Stimulated activated CD8-positive, alpha-beta memory T cell treated with anti-CD3 and anti-CD28 coated beads, Interleukin-12 subunit alpha, Interleukin-12 subunit beta, amount 100 ng/mL, for 4 hours (primary cell): ENCODE measurements at places on chromosomes 6 and 20.
A peak's percentile ranks its signal among the peaks of the same experiment; 100 is the strongest.

DNA sequence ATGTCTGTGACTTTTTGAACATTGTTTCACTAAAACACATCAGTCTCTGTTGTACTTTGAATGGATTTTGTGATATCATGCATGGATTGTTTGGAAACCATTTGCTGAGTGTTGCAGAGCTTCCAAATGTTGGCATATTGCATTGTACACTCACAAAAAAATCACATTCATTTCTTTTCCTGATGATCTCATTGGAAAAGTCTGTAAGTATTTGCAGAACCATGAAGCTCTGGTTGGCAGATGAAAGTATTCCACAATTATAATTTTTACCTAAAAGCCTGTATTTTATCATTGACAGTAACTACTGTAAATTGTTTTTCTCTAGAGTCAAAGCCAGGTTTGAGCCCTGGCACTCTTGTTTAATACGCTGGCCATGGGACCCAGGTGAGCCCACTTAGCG is 42.1 kb downstream of the VAPB start:
- DNase-seq, result no peak

- no peak for DNase-seq
Observed at GRCh38 chr6:136236466-136237293, 13.4 kb downstream of the MTFR2 start.

DNA sequence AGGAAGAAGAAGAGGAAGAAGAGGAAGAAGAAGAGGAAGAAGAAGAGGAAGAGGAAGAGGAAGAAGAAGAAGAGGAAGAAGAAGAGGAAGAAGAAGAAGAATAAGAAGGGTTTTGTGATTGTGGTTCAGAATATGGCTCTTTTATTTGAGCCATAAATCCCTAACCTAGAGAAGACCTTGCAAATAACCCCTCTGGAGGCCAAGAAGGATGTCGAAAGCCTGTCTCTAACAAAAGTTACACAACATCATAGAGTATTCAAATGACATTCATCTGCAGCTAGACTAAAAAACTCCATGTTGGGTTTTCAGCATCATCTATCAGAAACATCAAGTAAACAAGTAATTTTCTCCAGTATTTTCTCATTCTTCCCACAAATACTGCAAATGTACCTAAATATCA is 100.9 kb downstream of the RNASET2 start:
- no peak for DNase-seq

DNA sequence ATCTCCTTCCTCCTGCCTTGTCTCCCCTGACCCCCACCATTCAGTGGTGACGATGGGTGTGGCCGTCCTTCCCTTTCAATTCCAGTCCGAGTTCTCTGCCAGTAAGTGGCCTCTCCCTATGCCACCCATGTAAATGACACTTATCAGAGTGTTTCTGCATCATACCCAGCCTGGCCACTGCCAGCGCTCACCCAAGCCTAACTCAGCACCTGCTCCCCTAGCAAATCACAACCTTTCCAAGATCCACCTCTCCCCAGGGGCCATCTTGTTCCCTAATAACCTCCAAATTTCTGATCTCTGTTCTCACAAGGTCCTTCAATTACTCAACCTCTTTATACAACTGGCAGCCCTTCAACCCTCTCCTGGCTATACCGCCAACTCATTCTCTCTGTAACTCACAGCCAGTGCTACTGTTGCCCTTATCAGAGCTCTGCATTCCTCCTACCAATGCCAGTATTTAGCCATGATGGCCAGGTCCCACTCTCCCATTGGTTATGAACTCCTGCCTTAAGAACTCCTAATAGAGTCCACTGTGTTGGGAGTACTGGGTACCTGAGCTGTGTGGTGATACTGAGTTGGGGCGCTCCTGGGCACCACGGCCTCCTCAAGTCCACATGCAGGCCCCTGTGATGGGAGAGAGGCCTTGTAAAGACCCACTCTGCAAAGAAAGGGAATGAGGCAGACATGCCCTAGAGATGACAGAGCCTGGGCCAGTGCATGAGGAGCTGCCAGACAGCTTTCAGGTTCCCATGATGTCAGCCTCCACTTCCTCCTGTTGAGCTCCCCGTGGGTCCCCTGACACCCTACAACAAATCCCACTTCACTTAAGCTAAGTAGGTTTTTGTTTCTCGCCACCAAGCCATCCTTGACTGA is 187.4 kb upstream of the RREB1 start:
- DNase-seq, result no peak

DNA sequence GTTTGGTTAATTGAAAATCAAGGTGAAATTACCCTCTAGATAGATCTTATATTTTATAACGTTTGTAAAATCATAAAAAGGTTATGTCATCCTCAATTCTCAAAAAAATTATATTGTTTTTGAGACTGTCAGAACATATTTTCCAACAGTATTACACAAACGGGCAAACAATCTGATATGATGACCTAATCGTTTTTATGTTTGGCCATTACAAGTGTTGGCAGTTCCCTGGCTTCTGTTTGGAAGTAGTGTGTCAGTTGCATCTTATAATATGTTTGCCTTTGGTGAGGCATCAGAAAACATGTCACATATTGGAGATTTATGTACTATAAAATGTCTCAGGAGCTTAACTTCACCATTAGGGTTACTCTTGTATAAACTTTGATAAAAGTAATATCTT is 308.1 kb upstream of the EPHA7 start:
- DNase-seq, result no peak

- no peak for DNase-seq
Observed at GRCh38 chr6:125858427-125859320, 67.9 kb downstream of the NCOA7 start.

- DNase-seq, result no peak
Observed at GRCh38 chr20:62741701-62742491, 33.3 kb downstream of the NTSR1 start.

DNA sequence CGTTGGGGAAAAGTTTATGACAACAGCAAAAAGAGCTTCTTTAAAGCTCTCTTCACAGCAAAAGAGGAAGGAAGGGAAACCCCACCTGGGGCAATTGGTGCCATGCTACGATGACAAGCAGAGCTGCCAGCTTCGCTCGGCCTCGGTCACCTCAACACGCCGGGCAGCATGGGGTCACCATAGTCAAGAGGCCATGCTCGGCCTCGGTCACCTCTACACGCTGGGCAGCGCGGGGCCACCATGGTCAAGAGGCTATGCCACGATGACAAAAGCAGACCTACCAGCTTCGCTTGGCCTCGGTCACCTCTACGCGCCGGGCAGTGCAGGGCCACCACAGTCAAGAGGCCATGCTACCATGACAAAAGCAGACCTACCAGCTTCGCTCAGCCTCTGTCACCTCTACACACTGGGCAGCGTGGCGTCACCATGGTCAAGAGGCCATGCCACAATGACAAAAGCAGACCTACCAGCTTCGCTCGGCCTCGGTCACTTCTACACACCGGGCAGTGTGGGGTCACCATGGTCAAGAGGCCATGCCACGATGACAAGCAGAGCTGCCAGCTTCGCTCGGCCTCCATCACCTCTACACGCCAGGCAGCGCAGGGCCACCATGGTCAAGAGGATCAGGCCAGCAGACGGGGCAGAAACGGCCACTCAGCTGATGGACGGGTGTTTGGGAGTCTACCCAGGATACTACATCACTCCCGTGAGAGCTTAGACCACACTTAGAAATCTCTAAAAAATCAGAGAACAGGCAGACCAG is 12.1 kb downstream of the APMAP start:
- DNase-seq, result no peak

GRCh38 chr6:169723200-169723909 is 945 bp downstream of the PHF10 start:
- DNase-seq, result peak; percentile 59

- no peak for DNase-seq
Observed at GRCh38 chr6:88380618-88381288, 214.6 kb upstream of the CNR1 start.

DNA sequence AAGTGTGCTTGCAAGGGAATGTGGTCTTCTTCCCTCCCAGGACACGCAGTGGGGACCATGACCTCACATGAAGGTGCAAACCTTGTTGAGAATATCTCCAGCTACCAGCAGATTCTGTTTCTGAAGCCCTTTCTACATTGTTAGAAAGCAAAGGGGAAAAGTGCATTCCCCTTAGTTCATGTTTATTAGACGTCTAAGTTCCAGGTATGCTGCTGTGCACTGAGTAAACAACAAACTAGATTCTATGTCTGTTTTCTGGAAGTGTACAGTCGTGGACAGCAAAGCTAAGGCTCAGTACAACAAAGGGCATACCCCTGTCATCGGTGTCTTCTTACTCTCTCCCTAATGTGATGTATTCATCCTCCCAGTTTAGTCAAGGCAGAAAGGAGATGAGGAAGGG is 178.5 kb downstream of the KIF16B start:
- no peak for DNase-seq

DNA sequence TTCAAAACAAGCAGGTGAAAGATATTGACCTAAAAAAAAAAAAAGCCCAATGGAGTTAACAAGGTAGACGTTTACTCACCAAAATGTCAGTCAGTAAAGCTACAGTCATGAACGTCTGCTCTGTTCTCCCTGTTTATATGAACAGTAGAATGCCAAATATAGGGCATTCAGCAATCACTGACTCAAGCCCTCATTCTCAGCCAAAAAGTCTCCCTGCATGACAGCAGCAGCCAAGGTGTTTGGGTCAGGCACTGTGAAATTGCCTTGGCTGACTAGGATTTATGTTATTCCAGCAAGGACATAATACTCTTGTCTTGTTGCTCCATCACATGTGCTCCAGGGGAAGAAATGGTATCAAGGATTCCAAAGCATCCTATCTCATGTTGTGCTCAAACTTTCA is 194.7 kb upstream of the RSPO3 start:
- no peak for DNase-seq

- no peak for DNase-seq
Observed at GRCh38 chr6:74733830-74734620, 471.8 kb downstream of the COL12A1 start.

GRCh38 chr6:52538252-52538900 is 38.5 kb downstream of the TRAM2 start:
- DNase-seq, result no peak

DNA sequence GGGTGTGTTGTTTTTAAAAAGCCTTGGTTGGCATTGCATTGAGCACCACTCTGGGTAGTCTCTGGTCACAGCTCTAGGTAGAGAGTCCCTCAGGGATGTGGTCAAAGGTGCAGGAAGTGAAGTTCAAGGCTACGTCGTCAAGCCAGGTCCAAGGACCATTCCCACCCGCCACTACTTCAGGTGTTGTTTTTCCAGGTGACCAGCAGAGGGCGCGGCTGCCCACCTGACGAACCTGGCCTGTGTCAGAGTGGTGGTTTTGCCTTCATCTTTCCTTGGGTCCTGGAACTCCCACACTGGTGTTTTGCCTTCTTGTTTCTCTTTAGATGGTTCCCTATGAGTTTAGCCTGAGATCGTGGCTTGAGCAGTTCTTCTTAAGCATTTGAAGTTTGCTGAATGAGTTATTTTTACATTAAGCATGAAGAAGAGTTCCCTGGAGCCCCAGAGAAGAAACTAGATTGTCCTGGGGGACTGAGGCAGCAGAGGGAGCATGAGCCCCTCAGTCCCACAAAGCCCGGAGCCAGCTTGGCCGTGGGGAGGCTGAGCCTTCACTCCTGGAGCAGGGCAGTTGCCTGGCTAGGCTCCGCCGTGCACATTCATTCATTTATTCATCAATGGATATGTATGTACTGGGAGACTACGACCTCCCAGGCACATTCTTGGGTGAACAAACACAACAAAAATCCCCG is 5.6 kb upstream of the PHACTR3 start:
- no peak for DNase-seq

- DNase-seq, result no peak
Observed at GRCh38 chr20:13661070-13661685, 22.4 kb upstream of the TASP1 start.

- DNase-seq, result no peak
Observed at GRCh38 chr6:14012313-14013030, 87.7 kb downstream of the RNF182 start.

DNA sequence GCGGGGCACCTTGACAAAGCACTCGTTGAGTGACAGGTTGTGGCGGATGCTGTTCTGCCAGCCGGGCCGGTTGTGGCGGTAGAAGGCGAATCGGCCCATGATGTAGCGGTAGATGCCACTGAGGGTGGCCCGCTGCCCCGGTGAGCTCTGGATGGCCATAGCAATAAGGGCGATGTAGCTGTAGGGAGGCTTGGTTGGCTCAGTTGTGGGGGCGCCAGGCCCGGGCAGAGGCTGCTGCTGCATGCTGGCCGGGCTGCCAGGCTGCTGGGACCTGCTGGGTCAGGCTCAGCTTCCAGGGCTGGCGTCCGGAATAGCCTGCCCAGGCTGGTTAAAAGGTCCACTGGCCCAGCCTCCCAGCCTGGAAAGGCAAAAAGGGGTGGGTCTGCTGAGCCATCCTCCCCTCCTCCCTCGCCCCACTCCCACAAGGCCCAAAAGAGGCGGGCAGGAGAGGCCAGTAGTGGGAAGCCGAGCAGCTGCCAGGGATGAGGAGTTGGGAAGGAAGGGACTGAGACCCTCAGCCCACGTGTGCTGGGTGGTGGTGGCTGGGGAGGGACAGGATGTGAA is at the start of gene FOXS1:
FOXS1 (minus strand) TSS at position 305 of the 564 bp plus-strand sequence; CDS start at position 243, 62 bp downstream.
- no peak for DNase-seq

DNA sequence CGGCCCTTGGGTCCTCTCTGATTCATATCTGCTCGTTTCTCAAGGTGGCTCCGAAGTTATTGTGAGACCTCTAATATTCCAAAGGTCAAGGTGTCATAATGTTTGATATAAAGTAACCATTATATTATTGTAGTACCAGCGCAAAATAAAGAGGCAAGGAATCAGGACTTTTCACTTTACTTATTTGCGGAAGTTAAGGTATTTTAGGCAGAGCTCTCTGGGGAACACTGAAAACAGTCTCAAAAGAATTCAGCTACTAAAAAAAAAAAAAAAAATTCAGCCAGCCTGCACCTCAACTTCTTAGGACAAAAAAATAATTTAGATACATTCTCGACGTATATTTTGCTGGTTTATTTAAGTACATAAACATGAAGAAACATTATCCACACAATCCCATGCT is 2.4 kb downstream of the OSER1 start:
- DNase-seq, result no peak

DNA sequence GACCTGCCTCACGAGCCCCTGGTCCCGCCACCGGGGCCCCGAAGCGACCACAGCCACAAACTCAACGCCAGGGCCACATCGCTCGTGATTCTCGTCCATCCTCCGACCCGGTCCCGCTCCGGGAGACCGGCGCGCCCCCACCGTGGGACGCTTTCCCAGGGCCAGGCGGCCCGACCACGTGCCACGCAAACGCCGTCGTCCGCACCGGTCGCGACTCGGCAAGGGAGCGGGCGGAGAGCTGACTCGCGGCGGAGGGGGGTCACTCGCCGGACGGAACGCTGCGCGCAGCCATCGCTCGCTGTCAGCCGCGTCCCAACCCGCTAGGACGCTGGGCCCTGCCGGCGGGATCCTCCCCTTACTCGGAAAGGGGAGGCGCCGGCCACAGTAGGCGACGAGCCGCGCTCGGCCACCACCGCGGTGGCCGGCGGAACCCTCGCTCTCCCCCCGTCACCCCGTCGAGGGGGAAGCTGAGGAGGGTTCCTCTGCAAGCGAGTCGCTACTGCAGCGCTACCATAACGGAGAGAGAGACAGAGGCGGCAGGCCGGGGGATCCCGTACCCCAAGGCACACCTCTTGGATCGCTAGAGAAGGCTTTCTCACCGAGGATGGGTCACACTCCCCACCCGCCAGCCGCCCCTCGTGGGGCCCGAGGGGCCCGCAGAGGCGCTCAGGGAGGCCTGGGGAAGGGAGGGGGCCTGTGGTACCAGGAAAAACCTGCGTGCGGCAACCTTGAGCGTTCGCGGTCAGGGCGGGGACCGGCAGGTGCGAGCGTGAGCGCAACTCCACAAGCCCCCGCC is 511.8 kb upstream of the ZNF337 start:
- DNase-seq, result peak; percentile 3
